ENCODE measurements at places on chromosomes 5 and 9.

- DNase-seq, result no peak
Observed at GRCh38 chr5:131943916-131944315, 1.5 kb downstream of the MEIKIN start.

DNA sequence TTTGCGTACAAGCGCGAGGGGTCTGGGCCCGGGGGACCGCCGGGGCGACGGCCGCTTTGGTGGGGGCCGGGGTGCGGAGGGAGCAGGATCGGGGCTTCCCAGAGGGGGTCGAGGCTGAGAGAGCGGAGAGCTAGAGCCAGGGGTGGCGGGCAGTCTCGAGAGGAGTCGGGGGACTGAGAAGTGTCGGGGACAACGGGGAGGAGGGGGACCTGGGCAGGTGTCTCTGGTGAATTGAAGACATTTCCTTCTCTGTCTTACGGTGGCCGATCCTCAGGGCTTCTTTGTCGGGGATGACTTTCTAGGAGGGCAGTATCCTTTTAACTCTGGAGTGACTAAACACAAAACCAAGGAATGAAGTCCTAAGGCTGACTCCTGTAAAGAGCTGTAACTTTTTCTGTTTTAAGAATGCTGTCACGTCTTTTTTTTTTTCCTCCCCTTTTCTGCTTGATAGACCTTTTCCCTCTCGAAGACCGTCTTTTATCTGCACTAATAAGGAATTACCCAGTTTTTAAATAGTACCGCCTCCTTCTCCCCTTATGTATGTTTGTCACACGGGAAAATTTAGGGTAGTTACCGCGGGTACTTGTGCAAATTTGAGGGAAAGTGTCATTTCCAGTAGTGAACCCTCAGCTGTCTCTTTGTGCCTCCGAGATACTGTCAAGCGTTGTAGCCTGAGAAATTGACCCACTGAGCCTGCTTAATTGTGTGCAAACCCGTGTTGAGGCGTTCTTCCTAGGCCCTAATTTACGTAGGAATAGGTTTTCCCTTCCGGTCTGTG is 822 bp downstream of the DENND4C start:
- DNase-seq, result peak; percentile 20

DNA sequence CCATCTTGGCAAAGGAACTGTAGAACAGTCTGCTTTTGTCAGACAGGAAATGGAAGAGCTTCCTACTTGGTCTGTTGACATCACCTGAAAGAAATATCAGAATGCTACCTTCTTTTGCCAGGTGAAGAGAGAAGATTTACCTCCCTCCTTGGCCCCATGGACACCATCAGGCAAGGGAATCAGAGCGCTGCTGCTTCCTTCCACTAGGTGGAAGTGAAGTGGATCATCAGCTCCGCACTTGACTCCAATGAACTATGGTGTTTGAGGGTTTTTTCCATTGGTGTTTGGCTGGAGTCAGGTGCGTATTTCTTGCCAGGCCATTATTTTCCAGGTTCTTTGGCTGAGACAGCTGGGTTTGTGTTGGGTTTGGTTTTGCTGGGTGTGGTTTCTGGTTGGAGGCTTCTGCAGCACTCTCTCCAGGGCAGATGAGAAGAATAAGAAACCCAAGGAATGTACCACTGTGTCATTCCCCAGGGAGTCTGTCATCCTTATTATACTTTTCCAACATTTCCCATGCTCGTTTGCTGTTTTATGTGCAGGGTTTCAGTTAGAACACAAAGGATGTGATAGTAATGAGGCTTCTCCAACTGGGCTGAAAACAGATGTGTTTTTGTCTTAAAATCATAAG is 12.4 kb downstream of the SPATA31E1 start:
- DNase-seq, result no peak

DNA sequence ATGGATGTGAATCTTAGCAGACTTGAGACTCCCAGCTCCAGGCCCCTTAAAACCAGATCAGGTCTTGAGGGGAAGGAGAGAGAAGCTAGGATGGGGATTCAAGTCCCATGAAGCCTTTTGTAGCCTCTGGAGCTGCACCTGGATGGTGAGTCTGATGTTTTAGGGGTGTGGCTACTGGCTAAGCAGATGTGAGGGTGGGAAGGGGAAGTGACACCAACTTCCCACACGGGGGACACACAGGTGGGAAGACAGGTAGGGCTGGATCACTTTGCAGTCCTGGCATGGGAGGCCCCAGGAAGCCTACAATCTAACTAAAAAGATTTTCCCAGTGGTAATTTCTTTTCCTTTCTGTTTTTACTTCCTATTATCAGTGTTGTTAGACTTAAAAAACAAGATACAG is 38.7 kb upstream of the UBAP2 start:
- no peak for DNase-seq

GRCh38 chr9:88106492-88106891 is 31.8 kb downstream of the SPATA31C2 start:
- no peak for DNase-seq

GRCh38 chr5:61159070-61159469 is 3.2 kb downstream of the SMIM15 start:
- DNase-seq, result no peak

GRCh38 chr5:108206707-108207106 is 175.2 kb downstream of the FBXL17 start:
- no peak for DNase-seq

DNA sequence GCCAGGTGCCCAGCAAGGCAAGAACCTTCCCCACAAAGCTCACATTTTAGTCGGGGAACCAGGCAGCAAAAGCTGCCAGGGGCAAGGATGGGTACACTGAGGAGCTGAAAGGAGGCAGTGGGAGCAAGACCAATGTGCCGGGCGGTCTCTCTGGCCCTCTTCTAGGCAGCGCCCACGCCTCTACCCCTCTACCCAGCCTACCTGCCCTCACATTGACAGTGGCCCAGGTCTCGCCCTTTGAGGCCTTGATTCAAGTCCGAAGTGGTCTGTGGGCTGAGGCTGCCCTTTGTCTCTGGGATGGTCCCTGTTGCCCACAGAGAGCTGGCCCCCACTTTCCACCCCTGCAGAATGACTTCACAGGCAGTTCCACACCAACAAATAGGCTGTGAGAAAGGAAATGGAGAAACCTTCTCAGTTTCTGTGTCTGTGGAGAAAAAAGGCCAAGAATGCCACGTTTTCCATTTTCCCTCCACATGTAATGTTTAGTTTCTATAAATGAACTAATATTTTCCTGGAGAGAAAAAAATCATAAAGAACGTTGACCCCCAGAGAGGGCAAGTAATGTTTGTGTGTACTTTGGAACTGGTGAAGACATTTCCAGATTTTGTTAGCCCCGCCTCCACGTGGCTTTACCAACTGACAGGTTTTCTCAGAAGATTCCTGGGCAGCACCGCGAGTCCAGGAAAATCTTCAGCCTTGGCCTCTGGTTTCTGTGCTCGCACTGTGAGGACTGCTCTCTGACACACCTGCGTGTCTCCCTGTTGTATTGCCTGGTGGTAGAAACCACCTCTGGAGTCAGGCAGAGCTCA is 57.4 kb upstream of the ANGPTL2 start:
- DNase-seq, result no peak

DNA sequence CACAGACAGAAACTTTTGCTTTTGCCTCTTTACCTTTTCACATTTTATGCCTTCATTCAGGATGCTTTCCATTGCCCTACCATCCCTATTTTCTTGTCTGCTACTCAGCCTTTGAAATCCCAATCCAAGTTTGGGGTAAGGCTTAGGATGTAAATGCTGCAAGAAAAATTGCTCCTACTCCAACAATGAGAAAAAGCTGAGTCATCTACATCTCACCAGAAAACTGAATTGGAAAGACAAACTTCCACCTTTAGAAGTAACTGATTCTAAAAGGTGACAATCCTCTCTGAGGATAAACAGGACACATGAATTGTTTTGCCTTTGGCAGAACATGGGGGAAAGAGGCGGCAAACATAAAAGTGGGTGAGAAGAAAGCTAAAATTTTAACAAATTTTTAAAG is 295.6 kb downstream of the NR2F1-AS1 start:
- no peak for DNase-seq

- DNase-seq, result no peak
Observed at GRCh38 chr9:29129763-29130162, 1556.5 kb upstream of the C9orf72 start.

DNA sequence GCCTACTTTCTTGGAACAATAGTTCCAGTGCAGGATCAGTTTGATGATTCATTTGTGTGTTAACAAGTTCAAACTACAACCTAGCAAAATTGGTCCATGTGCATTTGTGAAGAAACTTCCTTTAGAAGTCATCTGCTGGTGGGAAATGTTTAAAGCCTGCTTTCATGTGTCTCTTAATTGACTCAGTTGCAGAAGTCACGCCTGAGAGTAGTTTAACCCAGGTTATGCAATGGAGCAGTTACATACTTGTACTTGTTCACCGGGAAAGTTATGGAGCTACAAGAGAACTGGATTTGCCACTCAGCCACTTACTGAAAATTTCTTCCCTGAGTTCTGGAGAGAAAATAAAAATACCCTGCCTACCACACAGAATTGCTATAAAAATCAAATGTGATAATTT is 1397.8 kb downstream of the PTPRD start:
- no peak for DNase-seq

DNA sequence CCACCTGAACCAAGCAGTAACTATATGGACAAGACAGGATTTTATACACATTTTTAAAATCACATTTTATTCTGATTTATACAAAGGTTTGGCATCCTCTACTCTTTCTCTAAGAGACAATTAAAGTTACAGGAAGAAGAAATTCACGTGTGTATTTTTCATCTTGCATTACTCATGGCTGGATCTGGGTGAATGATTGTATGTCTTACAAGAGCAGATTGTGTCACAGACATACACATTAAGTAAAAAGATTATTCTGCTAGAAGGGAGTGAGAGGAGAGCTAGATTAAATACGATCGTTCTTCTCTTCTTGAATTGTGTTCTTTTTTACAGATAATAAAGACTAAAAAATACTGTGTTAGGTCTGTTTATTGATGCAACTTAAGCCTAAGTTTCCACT is 20.8 kb upstream of the CEP120 start:
- no peak for DNase-seq

GRCh38 chr5:56279979-56280378 is 46.8 kb upstream of the ANKRD55 start:
- no peak for DNase-seq

- no peak for DNase-seq
Observed at GRCh38 chr5:89929173-89929572, 480.4 kb downstream of the CETN3 start.

GRCh38 chr9:18189871-18190670 is 283.9 kb upstream of the ADAMTSL1 start:
- no peak for DNase-seq

DNA sequence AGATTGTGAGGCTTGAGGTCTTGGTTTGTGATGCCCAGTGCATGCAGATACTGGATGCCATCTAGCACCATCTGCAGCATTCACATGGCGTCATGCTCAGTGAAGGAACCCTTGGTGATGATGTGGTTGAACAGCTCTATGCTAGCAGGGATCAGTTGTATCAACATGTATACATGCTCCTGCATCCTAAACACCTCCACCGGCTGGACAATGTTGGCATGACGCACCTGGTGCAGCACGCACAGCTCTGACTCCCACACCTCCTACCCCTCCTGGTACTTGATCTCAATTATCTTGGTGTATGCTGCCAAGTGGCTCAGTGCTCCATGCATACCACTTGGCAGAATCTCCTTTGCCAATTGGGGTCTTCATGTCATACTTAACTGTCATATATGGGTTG is 49.1 kb downstream of the MTREX start:
- no peak for DNase-seq

DNA sequence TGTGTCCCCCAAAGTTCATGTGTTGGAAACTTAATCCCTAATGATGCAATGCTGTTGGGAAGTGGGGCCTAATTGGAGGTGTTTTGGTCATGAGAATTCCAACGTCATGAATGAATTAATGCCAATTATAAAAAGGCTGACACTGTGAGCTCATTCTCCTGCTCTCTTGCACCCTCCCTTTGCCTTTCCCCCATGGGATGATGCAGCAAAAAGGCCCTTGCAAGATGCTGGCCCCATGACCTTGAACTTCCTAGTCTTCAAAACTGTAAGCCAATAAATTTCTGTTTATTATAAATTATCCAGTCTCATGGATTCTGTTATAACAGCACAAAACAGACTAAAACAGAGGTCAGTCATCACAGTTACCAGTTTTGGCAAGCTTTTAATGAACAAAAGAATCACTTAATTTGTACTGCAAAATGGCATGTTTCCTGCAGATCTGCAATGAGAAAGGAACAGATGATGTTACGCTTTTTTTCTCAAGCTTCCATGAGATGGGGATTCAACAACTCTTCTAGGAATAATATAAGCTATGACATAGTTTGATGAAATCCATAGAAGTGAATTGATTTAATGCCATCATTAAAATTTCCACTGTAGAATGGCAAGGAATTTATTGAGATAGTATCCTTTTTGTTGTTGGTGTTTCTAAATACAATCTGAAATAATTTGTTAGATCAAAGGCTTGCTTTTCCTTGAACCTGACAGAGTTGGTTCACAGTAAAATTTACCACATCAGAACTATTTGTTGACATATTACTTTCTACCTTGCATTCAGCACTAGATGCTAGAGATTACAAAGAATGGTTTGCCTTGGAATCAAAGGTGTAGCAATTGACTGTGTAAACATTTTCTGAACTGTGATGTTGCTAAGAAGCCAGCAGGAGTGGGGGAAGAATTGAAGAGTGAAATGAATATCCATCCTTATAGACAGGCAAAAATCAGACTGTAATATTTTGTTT is 29.3 kb upstream of the RFK start:
- DNase-seq, result no peak

DNA sequence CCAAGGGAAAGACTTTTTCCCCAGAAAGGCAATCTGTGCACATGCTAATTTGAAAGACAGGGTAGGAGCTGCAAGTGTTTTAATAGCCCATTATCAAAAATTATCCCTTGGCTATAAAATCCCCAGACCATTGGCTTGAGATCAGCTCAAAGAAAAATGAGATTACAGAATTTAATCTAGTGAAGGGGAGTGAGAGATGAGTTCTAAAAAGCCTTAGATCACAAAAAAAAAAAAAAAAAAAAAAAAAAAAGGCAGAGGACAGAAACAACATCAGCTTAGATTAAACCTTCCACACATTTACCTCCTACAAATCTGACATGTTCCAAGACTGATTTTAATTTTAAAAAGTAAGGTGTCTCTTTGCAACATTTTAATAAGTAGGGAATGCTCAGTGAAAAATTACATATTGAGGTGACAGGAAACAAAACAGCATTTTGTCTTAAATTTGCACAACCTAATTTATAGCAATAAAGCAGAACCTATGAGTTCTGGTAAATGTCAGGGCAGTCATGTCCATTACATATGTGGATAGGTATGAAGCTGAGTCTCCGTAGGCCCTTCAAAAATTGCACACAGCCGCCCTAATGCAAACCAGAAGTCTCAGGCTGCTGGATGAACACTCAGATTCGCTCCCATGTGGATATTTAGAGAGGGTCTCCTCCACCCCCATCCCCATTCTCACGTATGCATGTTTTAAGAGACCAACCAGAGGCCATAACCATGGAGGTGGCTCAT is 43.4 kb downstream of the NFIB start:
- no peak for DNase-seq

GRCh38 chr9:34896112-34896511 is 62.0 kb upstream of the PHF24 start:
- DNase-seq, result no peak

DNA sequence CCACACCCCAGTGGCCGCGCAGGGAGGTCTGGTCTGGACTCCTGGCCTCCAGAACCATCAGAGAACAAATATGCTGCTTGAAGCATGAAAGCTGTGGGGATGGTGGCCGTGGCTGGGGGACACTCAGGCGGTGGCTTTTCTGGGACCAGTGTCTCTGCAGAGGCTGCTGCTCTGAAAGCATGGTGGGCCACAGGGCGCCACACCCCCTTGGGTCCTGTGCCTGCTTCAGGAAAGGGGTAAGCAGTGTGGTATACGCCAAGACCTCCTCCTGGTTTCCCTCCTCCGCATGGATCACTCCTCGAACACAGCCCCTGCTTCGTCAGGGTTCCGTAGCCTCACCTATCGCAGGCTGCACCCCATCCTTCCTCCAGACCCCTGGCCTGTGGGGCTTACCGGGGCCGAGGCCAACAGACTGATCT is 19.7 kb upstream of the TERT start:
- DNase-seq, result no peak
